ENCODE measurements at places on chromosomes 11 and 22.

GRCh38 chr11:45252134-45252856 is 33.8 kb downstream of the SYT13 start:
- DNase-seq: peak; percentile 84

- DNase-seq: no peak
These were observed 12.9 kb downstream of the TRIM29 start for GRCh38 chr11:120125024-120125423.

DNA sequence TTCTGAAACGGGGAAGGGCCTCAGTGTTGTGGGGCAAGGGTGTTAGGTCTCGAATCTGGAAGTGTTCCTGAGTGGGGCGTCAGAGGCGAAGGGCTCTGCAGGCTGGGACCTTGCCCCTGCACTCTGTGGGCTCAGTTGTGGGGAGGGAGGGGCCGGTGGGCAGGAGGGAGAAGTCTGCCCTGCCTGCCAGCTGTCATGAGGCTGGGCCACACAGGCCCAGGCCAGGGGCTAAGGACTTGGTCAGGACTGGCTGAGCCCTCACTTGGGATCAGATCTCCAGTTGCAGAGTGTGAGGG is at the start of gene CRACR2B:
TSS of gene CRACR2B (plus strand) at position 23 of the 296 bp plus-strand sequence. CDS start 689 bp downstream, outside the sequence.
- DNase-seq: no peak

DNA sequence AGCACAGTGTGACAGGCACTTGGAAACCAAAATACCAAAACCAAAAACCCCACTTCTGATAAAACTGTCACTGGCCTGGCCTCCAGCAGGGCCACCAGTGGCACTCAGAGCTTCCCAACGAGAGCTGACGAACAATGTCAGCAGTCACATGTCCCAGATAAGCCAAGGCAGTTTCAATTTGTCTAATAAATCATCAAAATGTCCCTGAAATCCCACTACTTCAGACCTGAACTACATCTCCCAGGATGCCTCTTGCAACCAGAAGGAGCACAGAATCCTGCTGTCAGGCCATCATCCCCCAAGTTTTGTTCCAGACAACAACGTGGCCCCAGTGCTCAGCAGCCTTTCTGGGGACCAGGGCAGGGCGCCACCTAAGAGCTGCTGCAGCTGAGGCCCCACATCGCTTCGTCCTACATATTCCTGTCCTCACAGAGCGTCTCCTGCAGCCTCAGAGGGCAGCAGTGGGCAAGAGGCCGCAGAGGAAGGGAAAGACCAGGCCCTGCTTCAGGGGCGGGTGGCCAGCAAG is 25.1 kb downstream of the LRFN4 start:
- no peak for DNase-seq

GRCh38 chr11:65919573-65920371 is 546 bp downstream of the DRAP1 start:
- peak; percentile 77 for DNase-seq

- DNase-seq: no peak
These were observed 28.1 kb upstream of the CD81 start for GRCh38 chr11:2348986-2349385.

- no peak for DNase-seq
These were observed 288.5 kb downstream of the NTM start for GRCh38 chr11:131658952-131659351.

- DNase-seq: no peak
These were observed 27.4 kb downstream of the FAT3 start for GRCh38 chr11:92251980-92252379.

DNA sequence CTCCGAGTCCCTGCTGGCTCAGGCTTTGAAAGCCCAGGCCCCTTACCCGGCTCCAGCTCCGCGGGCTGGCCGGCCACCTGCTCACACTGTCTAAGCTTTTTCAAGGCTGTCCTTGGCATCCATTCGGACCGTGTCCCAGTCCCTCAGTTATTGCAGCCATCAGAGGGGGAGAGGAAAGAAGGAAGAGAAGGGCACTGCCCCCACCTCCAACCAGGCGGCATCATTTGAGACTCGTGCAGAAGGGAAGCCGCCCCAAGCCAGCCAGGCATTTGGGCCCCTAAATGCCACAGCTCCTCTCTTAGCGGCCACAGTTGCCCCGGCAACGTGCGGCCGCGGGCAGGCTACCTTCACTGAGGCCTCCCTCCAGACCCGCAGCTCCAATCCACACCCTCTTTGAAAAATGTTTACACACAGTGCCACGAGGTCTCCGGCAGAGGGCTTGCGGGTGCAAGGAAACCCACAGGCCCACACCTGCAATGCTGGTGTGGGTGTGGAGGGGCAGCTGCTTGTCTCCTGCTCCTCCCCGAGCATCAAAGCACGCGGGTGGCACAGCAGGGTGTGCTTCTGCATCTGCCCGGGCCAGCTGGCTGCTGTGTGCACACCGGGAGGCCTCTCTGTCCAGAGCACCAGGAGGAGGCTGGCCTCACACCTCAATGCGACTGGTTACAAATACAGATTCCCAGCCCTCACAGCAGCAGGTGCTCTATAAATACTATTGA is 124.4 kb downstream of the CTTN start:
- DNase-seq: peak; percentile 24

GRCh38 chr11:72583177-72583553 is 91.1 kb downstream of the PDE2A start:
- DNase-seq: peak; percentile 27

GRCh38 chr11:27485930-27486773 is 13.6 kb upstream of the LGR4 start:
- DNase-seq: no peak

GRCh38 chr22:46363611-46364321 is 28.3 kb downstream of the TRMU start:
- DNase-seq: no peak

DNA sequence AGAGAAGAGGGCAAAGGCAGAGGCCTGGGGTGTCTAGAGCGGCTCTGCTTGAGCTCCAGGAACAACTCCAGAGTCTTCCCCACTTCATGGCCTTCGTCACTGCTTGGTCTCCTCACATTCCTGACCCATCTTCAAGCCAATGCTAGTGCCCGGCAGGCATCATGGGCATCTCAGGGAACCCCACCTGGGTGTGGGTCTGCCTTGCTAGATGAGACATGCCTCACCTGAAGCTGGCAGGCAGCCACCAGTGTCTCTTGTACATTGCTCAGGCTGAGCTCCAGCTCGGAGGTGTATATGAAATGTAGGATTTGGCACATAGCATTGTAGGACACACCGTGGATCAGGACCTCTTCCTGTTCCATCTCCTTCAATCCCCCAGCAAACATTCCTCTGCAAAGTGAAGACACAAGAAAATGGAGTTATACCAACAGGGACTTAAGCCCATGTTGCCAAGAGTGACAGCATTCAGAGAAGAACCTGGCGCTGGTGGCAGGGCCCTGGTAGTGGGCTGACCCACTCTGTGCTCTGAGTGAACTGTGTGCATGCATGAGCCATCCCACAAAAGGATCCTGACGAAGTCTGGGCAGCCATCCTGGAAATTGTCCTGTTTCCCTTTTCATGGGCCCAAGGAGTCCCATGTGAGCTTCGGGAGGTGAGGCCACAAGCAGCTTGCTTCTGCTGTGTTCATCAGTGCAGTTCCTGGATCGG is 24.3 kb downstream of the KLHL22 start:
- peak; percentile 55 for DNase-seq
